ENCODE measurements at places on chromosomes 2 and 18. TPM values are rescaled to one million over a fixed set of nuclear protein-coding genes. Genes with fewer than 3 reads are reported as not detected.

FKBP7 gene
- total RNA-seq, result 18.3 TPM

ZNF2 gene
- total RNA-seq, result 4.2 TPM

CPLX4 gene
- total RNA-seq, result not detected

TMEM169 gene
- total RNA-seq, result not detected

MRPL30 gene
- total RNA-seq, result 30.7 TPM

LONRF2 gene
- not detected for total RNA-seq

CDC42EP3 gene
- 40.2 TPM for total RNA-seq

ZSWIM2 gene
- total RNA-seq, result not detected

RASGRP3 gene
- 42.1 TPM for total RNA-seq

ANKRD30B gene
- total RNA-seq, result not detected

HOXD13 gene
- total RNA-seq, result not detected

UCN gene
- not detected for total RNA-seq

FEV gene
- not detected for total RNA-seq

DSG4 gene
- total RNA-seq, result not detected

SCN7A gene
- total RNA-seq, result not detected

AFF3 gene
- 0.16 TPM for total RNA-seq

SERPINB12 gene
- total RNA-seq, result not detected

LOXHD1 gene
- total RNA-seq, result not detected

SERPINB7 gene
- not detected for total RNA-seq

GCG gene
- not detected for total RNA-seq

DSG1 gene
- total RNA-seq, result not detected

IL37 gene
- not detected for total RNA-seq

Data from endothelial cell of umbilical vein (primary cell).